CD4-positive, alpha-beta T cell (primary cell): ENCODE measurements at places on chromosomes 4 and X.
A peak's percentile ranks its signal among the peaks of the same experiment; 100 is the strongest.

DNA sequence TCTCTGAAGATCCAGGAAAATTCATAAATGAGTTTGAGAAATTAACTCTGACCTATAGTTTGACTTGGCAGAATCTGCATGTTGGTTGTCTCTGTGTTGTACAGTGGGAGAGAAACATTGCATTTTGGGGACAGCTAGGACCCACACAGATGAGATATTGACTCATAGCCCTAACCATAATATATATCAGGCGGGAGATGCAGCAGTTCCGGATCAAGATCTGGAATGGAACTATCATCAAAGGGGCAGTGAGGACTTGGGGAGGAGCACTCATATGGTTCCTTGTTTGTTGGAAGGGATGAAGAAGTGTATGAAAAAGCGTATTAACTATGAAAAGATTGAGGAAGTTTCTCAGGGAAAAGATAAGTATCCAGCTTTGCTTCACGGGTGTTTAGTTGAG is 14.0 kb downstream of the CXCL2 start:
- no peak for DNase-seq

GRCh38 chrX:67692246-67692645 is 148.4 kb downstream of the AR start:
- DNase-seq = no peak

- DNase-seq = no peak
Observed at GRCh38 chr4:185865901-185866328, 53.9 kb upstream of the SORBS2 start.

DNA sequence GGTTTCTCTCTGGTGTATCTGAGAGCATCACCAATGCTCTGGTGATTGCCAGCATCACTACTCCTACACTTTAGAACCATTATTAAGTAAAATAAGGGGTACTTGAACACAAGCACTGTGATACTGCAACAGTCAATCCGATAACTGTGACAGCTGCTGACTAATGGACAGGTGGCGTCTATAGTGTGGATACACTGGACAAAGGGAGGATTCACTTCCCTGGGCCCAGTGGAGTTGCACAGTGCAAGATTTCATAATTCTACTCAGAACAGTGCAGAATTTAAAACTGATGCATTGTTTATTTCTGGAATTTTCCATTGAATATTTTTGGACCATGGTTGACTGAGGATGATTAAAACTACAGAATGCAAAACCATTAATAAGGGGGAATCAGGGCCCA is 97.8 kb downstream of the SHROOM3 start:
- DNase-seq = no peak

DNA sequence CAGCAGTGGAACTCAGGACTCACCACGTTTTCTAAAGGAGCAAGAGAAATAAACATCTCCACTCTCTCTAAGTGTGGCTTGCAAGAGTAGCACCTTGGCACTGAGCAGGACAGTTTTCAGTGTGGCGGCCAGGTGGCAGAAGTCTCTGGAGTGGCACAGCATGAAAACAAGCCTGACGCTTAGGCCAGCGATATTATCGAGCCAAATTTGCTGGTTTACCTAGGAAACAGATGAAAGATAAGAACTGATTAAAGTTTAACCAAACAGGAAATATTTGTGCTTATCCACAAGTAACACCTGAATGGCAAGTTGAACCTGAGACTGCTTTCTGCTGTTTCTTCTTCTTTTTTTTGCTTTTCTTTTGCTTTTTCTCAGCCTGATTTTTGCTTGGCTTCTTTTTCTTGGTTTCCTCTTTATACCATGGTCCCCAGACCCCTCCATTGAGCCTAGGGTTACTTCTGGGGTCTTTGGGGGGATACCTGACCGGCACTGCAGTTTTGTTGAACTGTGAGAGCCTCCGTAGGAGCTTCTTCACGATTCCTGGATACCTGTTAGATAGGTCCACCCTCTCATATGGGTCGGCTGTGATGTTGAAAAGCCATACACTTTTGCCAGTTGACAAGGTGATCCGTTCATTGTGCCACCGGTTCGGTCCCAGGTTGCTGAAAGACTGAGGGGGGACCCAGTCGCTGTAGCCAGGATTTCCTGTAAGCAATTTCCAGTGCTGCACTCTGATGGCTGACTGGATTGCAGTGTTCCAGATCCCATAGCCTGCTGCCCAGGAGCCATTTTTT is 77.3 kb downstream of the ARSJ start:
- DNase-seq = peak; percentile 72

DNA sequence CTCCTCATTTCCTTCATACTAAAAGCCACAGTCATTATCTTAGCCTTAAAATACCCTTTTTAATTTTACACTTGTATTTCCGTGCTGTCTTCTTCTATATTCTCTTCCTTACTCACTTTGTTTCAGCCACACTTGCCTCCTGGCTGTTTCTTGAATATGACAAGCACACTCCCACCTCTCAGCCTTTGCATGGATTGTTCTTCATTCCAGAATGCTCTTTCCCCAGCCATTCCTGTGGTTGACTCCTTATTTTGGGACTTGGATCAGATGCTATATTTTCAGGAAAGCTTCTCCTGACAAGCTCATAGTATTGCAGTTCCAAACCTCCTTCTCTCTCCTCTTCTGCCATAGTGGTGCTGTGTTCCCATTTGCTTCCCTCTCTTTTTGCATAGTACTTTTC is 291.3 kb downstream of the PDHA2 start:
- DNase-seq = no peak
